ENCODE measurements at places on chromosomes 12 and 14.

DNA sequence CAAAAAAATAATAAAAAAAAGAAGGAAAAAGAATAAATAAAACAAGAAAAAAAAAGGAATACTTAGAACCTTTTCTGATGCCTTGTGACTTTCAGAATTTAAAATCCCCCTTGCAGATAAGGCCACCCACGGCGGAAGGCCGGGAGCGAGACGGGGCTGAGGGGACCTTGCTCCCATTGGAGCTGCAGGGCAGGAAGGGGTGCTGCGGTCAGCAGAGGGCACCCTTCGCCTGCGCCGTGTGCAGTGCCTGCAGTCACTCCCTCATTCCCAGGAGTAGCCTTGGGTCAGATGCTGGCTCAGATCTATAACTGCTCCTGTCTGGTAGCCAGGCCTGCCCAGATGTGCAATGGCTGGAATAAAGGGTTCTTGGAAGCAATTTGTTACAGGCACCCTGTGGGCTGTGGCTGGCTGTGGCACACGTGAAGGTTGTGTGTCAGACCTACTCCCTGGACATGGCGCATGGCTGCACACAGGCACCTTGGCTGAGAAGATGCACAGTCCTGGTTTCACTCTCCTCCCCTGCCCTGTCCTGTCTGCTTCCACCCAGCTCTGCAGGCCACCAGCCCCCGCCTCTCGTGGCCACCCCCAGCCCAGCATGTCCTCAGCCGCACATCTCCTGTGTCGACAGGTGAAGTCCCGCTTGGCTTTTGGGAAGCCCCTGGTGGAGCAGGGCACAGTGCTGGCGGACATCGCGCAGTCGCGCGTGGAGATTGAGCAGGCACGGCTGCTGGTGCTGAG is 13.4 kb upstream of the ALDH2 start:
- peak; percentile 58 for DNase-seq

- DNase-seq: peak; percentile 22
Measured at GRCh38 chr14:43204816-43205215, 1302.3 kb downstream of the FSCB start.

- DNase-seq: no peak
Measured at GRCh38 chr12:51076236-51076930, 7.0 kb downstream of the CSRNP2 start.

GRCh38 chr12:113826805-113827538 is 139.2 kb downstream of the RBM19 start:
- no peak for DNase-seq

GRCh38 chr12:2692080-2692479 is 102.7 kb upstream of the FKBP4 start:
- DNase-seq: no peak

DNA sequence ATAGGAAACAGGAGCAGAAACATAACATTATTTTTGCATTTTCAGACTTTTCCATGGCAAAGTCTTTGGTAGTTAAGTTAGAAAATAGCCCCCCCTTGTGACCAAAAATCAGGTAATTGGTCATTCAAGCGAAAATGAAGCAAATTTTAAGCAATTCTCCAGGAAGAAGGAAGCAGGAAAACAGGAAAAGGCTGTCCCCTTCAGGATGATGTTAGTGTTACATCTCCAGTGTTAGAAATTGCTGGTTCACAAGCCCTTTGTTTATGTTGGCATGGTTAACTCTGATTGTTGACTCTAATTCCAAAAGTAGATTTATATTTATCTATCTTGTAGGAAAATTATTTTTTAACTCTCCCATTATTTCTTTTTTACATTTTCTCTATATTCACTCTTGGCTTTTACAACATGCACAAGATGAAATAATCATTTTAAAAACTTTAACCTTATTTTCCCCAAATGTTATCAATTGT is 18.8 kb upstream of the GAS2L3 start:
- DNase-seq: peak; percentile 90

- no peak for DNase-seq
Measured at GRCh38 chr14:75470238-75470797, 42.5 kb downstream of the JDP2 start.

DNA sequence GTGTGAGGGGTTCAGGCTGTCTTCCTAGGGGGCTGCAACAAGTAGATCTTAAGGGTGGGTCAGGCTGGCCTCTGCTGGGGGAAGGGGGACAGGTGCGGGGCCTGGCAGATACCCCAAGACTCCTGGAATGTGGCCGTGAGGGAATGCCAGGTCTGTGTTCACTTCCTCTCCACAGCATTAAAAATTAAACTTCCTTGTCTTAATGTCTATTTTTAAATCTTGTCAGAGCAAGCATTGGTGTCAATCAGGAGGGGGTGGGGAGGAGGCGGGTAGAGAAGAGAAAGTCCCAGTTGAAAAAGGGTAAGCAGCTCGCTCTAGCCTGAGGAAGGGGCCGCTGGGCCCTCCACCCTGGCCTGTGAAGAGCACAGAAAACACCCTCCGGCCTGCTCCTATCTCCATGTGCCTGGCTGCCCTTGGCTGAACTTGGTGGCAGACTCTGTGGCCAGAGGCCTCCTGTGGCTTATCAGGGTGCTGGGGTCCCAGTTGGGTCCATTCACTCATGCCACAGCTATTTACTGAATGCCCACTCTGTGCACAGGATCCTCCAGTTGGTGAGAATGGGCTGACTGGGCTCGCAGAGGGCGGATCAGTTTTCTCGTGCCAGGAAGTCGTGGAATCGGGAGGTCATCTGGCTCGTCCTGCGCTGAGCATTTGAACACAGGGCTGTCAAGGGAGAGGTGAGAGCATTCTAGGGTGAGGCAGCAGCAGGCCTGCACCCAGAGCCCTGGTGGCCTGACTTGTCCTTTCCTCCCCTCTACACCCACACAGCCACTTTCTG is 128.8 kb downstream of the TSPAN9 start:
- DNase-seq: no peak

DNA sequence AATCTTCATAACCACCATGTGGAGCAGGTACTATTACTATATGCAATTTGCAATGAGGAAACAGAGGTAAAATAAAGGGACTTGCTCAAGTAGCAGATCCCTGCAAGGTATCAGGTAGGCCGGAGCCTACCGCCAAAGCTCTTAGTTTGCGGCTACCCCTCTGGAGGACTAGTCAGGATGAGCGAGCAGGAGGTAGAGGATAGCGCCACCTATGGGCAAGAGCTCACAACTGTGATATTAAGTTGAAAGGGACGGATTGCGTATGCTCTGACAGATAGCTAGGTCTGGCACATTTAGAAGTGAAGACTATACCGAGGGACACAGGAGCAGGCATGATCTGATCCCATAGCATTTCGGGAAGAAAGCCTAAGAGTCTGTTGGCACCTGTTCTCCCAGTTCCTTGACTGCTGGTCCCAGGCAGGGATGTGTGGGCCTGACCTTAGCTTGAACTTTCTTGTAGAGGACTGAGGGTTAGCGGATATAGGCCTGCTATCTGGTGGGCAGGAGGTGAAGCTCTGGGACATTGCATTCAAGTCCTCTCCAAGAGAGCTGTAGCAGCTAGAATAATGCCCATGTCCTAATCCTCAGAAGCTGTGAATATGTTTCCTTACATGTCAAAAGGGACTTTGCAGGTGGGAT is 48.0 kb downstream of the SLC17A8 start:
- DNase-seq: peak; percentile 26

GRCh38 chr14:66143387-66144112 is 342.6 kb upstream of the CCDC196 start:
- DNase-seq: no peak

DNA sequence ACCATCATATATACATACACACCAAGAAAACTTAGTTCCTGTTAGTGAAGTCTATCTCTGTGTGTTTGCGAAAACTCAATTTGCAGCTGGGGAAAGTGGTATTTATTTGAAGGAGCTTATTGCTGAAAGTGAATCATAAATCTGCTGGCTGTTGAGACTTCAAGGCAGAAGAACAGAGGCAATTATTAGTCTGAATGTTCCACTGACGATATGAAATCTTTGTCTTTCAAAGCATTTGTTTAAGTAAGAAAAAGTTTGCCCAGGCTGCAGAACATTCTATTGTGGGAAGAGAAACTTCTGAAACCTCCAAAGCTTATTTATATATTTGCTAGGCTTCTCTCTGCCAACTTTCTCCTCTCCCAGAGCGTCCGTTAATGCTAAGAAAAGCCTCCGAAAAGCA is 255.7 kb upstream of the TMPO start:
- DNase-seq: no peak

- no peak for DNase-seq
Measured at GRCh38 chr12:54052438-54053002, 1.1 kb upstream of the HOXC4 start.

DNA sequence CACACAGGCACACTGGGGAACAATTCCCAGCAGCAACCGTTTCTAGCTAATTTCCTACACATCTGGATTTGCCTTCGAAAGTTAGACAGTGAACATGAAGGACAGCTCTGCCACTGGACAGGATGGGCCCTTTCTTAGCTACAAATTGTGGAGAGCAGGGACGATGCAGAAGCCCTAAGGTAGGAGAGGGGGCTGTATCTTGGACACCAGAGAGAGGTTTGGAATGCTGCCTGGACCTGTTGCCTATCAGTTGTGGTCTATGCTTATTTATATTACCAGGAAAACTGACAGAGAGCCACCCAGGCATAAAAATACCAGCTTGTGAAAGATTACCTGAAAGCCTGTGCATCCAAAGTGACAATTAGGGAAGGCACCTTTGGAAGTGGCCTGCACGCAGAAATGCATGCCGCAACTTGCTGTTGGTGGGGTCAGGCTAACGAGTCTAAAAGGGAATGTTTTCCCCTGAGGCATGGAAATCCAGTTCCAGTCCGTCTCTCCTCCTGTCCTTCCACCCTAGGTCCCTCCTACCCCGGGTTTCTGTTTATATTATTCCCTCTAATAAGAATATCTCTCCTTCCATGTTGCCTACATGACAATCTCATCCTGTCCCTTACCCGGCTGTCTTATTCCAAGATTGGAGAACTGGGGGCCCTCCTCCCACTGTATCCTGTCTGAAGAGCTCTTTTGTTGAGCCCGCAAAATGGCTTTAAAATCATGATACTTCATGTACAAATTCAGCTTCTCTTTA is 60.2 kb downstream of the MDM2 start:
- no peak for DNase-seq

DNA sequence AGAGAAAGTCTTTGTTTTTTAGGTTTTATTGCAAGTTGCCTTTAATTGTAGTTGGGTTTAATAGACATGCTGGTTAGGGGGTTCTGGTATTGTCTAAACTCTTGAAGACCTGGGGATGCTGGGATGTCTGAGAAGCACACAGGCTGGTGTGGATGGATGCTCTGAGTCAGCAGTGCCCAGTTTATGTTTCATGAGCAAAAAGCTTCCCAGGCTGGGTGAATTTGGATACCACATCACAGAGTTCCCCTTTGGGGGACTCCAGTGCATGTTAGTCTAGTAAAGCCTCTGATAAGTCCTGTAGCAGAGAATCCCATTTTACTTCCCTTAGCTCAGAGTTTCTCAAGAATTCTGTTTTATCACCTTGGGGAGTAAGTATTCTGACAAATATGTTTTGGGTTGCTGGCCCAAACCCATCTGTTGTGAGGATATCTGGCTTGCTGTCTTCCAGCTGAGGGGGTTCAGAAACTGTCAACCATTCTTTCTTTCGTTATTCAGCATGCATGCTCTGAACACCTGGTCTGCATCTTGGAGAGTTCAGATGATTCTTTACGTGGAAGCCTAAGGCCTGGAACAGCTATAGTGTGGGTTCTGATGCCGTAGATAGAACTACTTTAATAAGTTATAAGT is 509.1 kb downstream of the VRK1 start:
- no peak for DNase-seq

DNA sequence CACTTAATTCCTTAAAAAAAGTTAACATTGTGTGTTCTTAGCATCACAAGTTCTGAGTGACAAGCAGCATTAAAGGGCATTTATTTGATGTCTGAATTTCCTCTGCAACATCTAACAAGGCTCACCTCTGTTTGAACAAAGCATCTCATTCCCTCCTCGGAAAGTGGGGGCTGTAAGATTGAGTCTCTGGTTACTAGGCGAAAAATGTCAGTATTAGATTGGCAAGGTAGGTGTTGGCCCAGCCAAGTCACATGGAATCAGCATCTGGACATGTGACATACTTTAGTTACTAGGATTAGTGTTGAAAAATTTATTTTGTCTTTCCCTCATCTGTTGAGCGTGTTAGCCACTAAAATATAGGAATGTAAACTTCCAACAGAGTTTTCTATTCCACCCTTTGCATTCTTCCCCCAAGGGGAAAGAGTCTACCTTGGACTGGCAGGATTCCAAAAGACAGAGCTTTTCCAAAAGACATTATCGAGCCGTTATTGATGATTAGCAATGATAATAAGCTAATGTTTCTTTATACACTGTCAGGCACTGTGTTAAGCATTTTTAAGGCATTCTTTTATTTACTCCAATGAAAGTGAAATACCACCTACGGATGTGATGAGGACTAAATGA is 194.9 kb upstream of the BTG1 start:
- DNase-seq: no peak

DNA sequence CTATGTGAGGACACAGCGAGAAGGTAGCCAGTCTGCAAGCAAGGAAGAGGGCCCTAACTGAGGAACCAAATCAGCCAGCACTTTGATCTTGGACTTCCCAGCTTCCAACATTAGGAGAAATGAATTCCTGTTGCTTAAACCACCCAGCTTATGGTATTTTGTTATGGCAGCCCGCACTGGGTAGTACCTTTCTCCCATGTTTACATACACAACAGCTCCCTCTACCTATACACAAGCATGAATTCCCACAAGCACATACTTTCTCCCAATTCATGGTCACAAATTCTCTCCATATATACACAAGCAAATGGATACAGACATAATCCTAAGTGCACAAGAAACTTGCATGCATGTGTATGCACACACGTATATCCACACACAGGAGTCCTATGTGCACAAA is 7.4 kb downstream of the ITGB7 start:
- DNase-seq: no peak

DNA sequence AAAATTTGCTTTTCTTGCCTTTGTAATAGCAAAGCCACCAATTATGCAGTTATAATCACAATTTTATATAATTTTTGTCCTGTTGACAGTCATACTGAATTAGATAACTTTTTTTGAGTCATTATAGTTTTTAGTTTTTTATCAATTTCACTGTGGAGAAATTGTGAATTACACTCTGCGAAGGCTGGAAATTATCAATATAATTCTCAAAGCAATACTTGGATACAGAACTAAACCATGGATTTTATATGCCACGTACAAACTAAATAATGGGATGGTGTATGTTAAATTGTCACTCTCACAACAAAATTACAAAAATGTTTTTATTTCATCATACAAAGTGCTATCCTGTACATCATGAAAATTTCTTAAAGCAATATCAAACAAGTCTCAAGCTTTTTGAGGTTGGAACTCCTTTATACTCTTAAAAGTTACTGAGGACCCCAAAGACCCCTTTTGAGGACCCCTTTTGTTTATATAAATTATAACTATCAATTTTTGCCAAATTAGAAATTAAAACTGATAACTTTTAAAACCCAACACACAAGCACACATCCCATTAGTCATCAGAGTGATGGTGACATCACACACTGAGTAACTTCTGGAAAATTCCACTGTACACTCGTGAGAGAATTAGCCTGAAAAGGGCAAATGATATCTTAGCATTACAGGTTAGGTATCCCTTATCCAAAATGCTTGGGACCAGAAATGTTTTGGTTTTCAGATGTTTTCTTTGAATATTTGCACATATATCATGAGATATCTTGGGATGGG is 19.8 kb upstream of the AQP2 start:
- peak; percentile 83 for DNase-seq

All from iris pigment epithelial cell (primary cell).